ENCODE measurements at places on chromosomes 1 and 21.

DNA sequence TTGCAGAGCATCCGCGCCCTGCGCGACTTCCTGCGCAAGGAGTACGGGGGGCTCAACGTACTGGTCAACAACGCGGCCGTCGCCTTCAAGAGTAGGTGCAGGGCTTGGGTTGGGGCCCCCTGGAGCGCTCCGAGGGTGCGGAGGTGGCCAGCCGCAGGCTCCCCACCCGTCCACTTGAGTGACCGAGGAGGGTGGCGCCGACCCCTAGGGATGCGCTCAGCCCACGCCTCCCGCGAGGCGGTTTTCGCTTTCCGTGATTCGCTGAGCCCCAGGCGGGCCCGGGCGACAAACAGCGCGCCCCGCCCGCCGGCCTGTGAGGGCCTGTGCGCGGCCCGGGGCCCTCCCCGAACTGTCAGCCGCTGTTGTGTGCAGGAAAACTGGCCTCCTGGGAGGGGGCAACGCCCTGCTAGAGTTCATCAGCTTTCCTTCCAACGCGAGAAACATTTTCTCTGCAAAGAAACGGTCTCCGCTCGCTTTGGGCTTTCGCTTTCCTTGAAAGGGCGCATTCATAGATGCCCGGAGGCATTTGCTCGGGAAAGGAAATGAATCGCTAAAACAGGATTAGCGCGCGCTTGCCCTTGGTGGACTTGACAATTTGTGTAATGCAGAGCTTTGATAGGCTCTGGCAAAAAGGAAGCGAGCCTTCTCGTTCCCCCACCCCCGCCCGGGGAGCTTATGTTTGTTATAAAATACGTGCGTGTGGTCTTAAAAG, 668 bp downstream of the CBR3 start:
- DNase-seq = peak; percentile 72

GRCh38 chr21:40839521-40839920, 7.4 kb downstream of the DSCAM start:
- DNase-seq = no peak

- no peak for DNase-seq
Observed at GRCh38 chr1:71964188-71964587, 318.2 kb downstream of the NEGR1 start.

- no peak for DNase-seq
Observed at GRCh38 chr1:185046668-185047067, 1.3 kb downstream of the RNF2 start.

GRCh38 chr1:26851106-26851684, 11.8 kb upstream of the SFN start:
- DNase-seq = no peak

- DNase-seq = no peak
Observed at GRCh38 chr1:29690156-29690555, 453.8 kb downstream of the PTPRU start.

DNA sequence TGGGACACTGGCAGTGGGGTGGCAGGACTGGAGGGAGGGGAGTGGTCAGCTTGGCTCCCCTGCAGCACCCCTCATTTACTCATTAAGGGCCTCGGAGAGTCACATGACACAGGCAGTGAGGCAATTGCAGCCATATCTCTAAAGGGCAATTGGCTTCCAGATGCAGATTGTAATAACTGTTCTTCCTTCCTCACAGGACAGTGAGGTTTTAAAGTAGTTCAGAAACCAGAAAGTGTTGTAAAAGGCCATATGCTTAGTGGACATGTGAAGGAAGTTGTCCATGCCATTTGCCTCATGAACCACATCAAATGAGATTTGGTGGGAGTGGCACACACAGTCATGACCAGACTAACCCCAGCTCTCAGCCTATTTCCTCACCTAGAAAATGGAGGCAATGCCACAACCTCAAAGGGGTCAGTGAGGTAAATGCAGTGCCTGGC, 11.1 kb downstream of the MTX1 start:
- no peak for DNase-seq

GRCh38 chr1:174742805-174743653, 256.7 kb upstream of the CACYBP start:
- no peak for DNase-seq

- DNase-seq = no peak
Observed at GRCh38 chr1:42756956-42757891, 9.6 kb downstream of the P3H1 start.
